ENCODE measurements at places on chromosomes 1 and 21. TPM values are rescaled to one million over a fixed set of nuclear protein-coding genes. Genes with fewer than 3 reads are reported as not detected.

DNA sequence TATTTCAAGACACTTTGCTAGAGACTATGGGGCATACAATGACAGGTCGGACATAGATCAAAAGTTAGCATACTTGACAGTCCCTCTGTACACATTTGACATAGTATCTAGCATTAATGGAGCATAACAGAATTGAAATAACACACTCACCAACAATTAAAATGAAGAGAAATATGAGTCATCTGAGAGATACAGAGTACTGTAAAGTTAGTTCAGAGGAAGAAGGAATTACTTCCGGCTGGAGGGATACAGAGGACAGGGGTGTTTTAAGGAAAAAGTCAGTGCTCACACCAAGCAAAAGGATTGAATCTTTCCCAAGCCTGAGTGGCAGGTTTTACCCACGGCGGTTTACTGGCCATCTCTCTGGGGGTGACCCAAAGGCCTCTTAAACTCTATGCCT is 2.4 kb downstream of the ZMYND12 start:
- H3K27ac ChIP-seq, result no peak overlapping the region
- no peak overlapping the region for H3K4me3 ChIP-seq
- H3K4me1 ChIP-seq, result peaks cover 27% of the 10 kb centered on the region
- peaks cover 14% of the 10 kb centered on the region for H3K27me3 ChIP-seq
- H3K36me3 ChIP-seq, result peaks cover 5% of the 10 kb centered on the region
- no peak for DNase-seq

GRCh38 chr1:117058810-117059209 is 1.3 kb upstream of the TTF2 start:
- H3K36me3 ChIP-seq, result peaks cover 2% of the 10 kb centered on the region
- H3K4me1 ChIP-seq, result peaks cover 17% of the 10 kb centered on the region
- H3K4me3 ChIP-seq, result no peak overlapping the region

Gene ARHGEF16
- polyA plus RNA-seq, result not detected

Gene SPOCD1
- polyA plus RNA-seq, result 2.5 TPM
